ENCODE measurements at places on chromosomes 3 and 15.

- no peak for DNase-seq
These were observed 97.1 kb upstream of the TRIM42 start for GRCh38 chr3:140580746-140581145.

GRCh38 chr3:134009345-134010000 lies 20.3 kb downstream of the SLCO2A1 start:
- no peak for DNase-seq

DNA sequence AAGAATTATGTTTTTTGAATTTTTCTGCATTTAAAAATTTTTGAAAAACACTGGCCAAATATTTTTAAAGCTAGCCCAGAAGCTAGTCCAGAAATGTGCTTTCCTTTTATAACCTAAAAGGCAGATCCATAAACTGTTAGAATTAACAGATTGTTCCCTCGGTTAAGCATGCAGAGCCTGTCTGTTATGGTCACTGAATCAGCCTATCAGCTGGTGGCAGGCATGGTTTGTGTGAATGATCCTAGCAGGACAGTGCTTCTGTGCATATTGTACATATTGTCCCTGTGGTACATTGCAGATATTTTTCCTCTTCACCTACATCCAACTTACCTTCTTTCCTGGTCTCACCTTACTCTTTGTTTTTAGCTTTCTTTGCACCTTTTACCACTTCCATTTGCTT lies 53.3 kb downstream of the RARB start:
- no peak for DNase-seq

GRCh38 chr3:186194451-186194811 lies 85.5 kb upstream of the ETV5 start:
- DNase-seq = no peak

GRCh38 chr15:59420108-59420507 lies 17.9 kb upstream of the FAM81A start:
- DNase-seq = no peak

- DNase-seq = no peak
These were observed 110.4 kb upstream of the PLAAT1 start for GRCh38 chr3:193130576-193130975.

- DNase-seq = no peak
These were observed 22.8 kb downstream of the EFCC1 start for GRCh38 chr3:129023909-129024308.

DNA sequence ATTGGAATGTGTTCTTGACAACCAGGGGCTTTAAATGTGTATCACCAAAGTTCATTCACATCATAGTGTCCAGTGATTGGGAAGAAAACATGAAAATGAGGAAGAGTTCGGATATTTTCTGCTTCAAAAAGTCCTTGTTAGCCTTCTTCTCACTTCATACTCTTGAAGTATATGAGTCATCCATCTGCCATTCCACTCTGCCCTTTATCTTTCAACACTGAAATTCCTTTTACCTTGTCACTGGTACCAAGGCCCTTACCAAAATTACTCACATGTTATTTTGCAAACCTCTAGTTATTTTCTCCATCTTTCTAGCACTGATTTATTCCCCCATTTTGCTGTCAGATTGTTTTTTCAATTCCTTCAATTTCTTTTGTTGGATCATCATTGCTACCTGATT lies 32.5 kb downstream of the OR5H15 start:
- no peak for DNase-seq

DNA sequence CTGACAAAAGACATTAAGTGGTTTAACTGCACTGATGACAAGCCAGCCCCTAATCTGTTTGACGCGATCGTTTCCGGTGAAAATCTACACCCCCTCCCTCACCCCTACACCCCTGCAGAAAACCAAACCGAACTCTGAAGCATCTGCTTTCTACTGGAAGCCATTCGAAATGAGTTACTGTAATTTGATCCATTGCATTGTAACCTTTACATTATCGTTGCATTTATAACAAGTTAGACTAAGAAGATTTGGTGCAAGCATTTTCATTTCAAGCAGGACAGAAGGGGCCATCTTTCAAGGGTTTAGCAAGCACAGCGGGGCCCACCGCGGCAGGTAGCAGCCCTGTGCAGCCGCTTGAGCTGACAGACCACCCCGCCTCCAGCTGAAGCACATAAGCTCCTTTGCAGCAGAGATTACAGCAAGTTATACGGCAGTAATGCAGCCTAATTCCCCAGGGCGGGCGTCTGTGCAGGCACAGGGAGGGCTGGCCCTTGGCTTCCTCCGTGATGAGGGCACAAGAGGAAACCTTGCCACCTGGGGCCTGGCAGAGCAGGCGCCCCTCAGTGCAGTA lies 79.3 kb downstream of the CHSY1 start:
- no peak for DNase-seq

DNA sequence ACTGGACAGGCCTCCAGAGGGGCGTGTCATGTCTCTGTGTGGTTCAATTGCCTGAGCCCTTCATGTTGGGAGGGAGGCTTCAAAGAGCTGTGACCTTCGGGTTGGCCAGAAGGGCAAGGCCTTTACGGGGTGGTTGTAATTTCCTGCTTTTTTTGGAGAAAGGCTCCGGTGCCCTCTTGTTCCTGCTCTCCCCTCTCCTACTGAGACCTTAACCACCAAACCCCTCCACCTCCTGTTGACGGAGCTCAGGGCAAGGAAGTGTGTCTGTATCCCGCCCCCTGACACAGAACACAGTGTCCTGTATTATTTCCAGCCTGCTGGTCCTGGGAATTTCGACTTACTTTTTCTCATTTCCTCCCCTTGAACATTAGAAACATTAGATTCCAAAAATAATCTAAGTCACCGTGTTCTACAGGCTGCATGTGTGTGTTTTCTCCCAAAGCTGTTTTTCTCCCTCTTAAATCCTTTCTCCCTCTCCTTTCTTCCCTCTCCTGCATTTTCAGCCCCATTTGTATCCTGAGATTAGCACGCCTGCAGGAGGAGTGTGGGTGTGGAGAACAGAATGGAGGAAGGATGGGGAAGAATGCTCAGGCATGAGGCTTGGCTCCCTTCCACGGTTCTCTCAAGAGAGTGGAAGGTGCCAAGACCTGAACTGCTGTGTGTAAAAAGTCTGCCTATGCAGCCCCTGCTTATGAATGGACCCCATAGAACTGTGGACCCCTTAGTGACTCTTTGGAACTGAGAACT lies 285.4 kb upstream of the ROPN1 start:
- no peak for DNase-seq

- DNase-seq = no peak
These were observed 123.0 kb upstream of the STAC start for GRCh38 chr3:36257158-36257852.
